ENCODE measurements at places on chromosomes 12 and 14.

DNA sequence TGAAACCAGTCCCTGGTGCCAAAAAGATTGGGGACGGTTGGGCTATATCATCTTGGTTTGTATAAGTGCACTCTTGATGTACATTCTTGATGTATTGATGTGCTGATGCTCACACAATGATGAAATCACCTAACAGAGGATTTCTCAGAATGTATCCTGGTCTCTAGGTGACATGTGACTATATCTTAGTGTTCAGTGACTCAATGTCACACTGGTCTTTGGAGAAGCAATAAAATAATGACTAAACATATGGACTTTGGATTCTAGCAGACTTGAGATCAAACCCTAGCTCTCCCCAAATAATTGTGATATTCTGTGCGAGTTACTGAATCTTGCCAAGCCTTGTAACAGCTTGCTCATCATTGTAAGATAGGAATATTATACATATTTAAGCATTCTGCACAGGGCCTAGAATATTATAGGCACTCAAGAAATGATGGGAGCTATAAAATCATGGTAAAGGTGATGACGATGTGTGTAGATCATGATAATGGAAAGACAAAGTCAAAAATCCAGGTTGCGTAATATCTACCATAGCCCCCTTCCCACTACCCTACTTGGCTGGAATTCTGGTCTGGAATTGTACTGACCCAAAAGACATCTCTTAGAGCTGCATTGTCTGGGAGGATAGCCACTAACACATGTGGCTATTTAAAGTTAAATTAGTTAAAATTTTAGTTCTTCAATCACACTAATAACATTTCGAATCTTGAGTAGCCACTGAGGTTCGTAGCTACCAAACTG is 117.6 kb upstream of the PWP1 start:
- no peak for DNase-seq

GRCh38 chr12:14473707-14474287 is 93.9 kb downstream of the PLBD1 start:
- DNase-seq: no peak

DNA sequence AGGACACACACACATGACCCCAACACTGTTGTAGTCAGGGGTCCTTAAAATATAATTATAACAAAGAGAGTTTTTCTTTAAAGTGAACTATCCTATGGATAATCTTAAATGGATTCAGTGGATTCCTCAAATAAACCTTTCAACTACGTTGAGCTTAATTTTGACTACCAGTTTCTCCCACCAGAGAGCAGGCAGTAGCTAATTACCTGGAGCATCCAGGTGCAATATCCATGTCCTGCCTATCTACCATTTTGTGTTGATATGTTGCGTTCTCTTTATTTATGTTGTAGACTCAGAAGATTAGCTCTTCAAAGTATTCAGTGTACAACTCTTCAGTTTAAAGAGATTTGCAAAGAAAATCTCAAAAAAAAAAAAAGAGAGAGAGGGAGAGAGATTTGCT is 127.2 kb upstream of the GZMB start:
- no peak for DNase-seq

GRCh38 chr12:20030826-20031225 is 337.5 kb upstream of the PDE3A start:
- no peak for DNase-seq

- DNase-seq: no peak
Observed at GRCh38 chr12:132389026-132389425, 59.6 kb upstream of the GALNT9 start.

DNA sequence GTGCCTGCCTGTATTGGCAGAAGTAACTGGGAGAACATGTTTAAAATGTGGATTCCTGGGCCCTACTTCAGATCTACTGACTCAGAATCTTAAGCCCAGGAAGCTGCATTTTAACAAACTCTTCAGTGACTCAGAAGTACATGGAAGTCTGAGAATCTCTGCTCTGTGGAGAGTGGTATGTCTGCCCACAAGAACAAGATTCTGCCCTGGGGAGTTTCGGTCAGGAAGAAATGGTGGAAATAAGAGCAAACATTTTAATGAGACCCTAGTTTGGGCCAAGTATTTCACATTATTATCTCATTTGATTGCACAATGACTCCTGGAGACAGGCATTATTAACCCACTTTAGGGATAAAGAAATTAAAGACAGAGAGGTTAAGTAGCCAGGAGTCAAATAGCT is 8.2 kb downstream of the ALDH1L2 start:
- no peak for DNase-seq

DNA sequence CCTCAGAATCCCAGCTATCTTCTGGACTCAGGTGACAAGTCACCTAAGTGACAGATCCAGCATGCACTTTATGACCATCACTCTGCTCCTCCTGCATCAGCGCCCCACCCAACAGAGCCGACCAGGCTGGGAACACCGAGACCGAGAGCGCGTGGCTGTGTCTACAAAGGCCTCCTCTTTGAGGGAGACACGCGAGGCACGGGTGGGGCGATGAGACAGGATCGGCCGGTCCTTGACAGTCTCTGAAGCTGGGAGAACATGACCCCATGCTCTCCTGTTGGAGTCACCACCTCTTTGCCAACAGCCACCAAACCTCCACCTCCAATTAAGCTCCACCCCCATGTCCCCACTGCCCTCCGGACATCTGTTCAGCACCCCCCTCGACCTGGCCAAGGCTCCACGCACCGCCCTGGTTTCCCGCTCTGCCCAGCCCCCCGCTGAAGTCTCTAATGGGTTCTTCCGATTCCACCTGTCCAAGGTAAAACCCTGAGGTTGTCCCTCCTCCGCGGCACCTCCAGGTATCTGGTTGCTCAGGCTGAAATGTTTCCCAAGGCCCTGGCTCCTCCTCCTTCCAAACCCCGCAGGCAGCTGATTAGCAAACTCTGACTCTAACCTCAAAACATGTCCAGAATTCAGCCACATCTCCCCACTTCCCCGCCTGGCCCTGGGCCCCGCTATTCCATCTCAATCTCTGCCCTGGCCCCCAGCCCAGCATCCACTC is 31.5 kb downstream of the HSP90AA1 start:
- no peak for DNase-seq

- no peak for DNase-seq
Observed at GRCh38 chr12:54935235-54935951, 49.2 kb downstream of the TESPA1 start.

DNA sequence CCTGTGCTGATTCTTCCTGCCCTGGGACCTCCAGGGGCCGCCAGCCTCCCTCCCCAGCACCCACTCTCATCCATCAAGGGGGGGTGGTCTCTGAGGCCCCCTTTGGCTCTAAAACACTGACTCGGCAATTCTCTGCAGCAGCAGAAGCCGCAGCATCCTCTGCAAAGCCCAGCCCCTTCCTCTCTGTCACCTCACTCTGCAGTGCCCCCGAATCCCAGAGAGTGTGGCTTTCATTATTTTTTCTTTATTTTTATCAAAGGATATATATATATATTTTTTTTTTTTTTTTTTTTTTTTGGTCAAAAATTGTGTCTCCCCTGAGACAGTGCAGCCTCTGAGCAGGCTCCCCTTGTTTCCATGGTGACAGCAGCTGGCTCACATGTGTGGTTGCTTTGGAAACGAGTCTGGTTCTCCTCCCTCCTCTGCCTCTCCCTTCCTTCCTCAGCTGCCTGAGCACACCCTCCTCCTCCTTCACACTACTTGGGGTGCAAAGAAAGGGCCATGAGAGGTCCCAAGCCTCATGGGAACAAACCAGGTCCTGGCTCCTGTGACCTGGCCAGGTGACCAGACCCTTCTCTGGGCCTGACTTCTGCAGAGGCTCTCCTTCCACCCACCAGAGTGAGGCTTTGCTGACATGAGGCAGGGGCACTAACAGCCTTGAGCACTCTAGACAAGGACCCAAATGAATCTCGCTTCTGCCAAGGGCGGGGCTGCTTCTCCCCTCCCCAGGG is 100.5 kb downstream of the LRRC74A start:
- no peak for DNase-seq

GRCh38 chr14:50109342-50109741 is 7.0 kb downstream of the VCPKMT start:
- DNase-seq: no peak

GRCh38 chr12:26790645-26790994 is 42.4 kb downstream of the ITPR2 start:
- no peak for DNase-seq

DNA sequence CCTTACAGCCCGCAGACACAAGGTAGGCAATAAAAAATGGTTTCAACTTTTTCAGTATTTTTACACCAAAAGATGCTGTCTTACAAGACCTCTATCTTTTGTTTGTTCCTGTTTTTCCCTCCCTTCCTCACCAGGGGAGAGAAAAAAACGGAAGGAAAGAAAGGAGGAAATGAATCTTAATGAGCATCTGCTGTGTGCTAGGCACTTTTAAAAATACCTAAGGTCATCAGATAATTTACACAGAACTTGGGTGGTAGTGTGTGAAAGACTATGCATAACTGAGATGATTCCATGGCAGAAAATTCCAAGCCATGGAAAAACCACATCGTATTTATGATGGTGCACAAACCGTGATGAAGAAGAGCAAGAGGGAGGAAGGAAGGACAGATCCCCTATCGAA is 121.2 kb downstream of the DIP2B start:
- no peak for DNase-seq

DNA sequence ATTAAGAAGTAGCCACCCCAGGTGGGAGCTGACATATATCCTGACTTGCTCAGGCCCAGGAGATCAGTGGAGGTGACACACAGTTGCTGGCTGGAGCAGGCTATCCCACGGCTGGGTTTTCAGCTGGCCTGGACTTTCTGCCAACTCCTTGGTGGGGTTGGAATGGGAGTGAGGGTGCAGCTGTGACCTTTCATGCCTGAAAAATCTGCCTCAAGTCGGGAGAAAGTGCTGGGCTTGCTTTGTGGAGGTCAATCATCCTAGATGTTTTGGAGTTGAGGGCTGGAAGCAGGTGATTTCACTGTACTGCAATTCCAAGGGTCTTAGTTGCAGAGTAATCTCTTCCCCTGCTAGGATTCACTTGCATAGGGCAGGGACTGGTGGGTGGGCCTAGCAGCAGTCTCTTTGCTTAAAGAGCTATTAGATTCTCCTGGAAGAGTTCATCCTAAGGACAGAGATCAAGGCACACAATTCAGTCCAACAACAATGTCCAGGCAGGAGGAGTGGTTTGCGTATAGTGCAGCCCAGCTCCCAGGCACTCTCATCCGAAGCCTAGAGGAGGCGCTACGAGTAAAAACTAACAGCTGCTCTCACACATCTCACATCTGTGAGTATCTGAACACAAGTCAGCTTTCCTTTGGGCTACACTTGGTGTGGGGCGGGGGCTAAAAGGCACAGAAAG is 98.1 kb downstream of the GAS2L3 start:
- DNase-seq: no peak

DNA sequence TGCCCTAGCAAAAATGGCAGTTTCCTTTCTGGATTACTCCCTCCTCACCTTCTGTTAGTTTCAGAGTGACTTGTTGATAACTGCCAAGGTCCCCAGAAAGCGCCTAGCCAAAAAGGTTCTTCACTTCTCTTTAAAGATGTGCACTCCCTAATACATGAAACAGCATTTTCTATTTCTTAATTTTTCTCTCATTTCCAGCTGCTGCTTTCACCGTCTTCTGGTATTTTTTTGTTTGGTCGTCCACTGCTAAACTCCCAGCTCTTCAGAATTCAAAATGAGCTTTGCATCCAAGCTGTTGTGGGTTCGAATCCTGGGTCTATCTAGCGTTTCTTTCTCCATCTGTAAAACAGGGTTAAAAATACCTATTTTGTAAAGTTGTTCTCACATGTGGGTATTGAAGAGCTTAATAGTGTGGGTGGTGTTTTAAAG is 397 bp upstream of the BORCS5 start:
- DNase-seq: no peak

DNA sequence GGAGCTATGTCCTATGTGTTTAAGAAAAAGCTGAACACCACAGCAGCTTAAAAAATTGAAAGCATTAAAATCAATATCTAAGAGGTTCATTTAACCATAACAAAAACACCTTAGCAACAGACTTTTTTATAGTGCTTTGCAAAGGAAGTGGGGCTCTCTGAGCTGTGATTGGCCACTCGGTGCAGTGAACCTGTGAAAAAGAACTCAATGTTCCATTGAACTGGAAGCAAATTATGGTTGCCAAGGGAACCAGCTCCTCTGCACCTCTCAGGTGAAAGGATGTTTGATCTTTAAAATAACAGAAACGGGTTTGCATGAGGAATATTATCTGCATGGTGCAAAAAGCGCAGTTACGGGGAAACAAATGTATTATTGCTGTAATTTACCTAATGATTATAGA is 149.4 kb downstream of the SNAPC1 start:
- no peak for DNase-seq

GRCh38 chr14:104968153-104968527 is 10.0 kb downstream of the AHNAK2 start:
- DNase-seq: no peak

Data from stimulated activated CD8-positive, alpha-beta memory T cell treated with anti-CD3 and anti-CD28 coated beads, Interleukin-4, amount 100 ng/mL, for 4 hours (primary cell).